ENCODE measurements at places on chromosomes 16 and 17.

GRCh38 chr17:49523196-49523595 is 28.1 kb downstream of the NGFR start:
- no peak for DNase-seq

DNA sequence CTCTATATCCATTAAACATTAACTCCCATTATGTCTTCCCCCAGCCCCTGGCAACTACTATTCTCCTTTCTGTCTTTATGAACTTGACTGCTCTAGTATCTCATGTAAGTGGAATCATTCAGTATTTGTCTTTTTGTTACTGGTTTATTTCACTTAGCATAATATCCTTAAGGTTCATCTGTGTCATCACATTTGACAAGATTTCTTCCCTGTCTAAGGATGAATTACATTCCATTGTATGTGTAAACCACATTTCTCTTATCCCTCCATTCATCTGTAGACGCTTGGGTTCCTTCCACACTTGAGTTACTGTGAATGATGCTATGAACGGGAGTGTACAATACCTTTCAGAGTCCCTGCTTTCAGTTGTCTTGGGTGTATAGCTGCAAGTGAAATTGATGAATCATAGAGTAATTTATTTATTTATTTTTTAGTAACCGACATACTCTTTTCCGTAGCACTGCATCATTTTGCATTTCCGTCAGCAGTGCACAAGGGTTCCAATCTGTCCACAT is 399.7 kb upstream of the RBFOX1 start:
- no peak for DNase-seq

GRCh38 chr16:85302848-85303353 is 190.6 kb upstream of the CIBAR2 start:
- no peak for DNase-seq

- peak; percentile 16 for DNase-seq
These were observed 18.8 kb upstream of the RBL2 start for GRCh38 chr16:53415504-53415903.

DNA sequence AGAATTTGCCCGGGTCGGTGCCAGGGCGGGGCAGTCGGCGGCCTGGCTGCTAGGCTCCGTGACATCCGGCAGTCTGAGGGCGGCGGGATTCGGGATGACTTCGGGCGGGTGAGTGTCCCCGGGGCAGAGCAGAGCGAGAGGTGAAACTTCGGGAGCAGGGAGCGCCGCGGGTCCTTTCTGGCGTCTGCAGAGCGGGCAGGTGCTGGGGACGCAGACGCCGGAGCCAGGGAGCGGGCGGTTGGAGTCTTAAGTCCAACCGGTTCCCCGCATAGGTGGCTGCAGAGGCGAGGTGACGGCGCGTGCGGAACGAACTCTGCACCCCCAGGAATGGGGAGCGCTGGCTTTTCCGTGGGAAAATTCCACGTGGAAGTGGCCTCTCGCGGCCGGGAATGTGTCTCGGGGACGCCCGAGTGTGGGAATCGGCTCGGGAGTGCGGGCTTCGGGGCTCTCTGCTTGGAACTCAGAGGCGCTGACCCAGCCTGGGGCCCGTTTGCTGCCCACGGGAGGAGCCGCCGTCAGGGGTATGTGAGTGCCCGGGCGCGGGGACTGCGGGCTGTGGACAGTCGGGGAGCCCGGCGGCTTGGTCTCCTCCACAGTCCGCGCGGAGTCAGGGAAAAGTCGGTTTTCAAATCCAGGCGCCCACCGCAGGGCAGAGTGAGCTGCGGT is at the start of gene B4GALNT2:
B4GALNT2 (plus strand) TSS at position 71 of the 666 bp plus-strand sequence; CDS start at position 95, 24 bp downstream.
- no peak for DNase-seq

DNA sequence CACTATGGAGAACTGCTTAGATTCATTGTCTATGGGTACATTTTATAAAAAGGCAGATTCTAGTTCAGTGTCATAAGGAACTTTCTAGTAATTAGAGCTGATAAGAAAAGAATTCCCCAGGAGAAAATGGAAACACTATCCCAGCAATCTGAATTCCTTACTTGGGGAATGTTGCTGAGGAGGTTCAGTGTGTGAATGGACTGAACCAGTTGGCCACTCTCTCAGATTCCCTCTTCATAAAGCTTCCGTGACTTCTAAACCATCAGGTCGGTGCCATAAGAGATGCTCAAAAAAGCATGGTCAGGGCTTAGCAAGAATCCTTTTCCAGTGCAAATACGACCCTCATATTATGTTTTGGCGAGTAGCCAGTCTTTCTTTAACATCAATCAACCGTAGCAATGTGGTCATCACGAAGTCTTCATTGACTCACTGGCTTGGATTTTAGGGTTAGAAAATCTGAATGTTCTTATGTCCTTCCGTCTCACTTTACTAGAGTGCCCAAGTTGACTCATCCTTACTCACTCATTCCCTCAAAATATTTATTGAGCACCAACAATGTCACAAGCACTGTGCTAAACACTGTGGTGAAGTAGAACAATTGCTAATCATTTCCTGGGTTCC is 102.7 kb upstream of the HLF start:
- DNase-seq, result peak; percentile 86

GRCh38 chr17:19401321-19402010 is 9.6 kb upstream of the RNF112 start:
- no peak for DNase-seq

- no peak for DNase-seq
These were observed 23.8 kb downstream of the UNC13D start for GRCh38 chr17:75820094-75821080.

- DNase-seq, result no peak
These were observed 45.8 kb downstream of the MARF1 start for GRCh38 chr16:15597135-15597534.

DNA sequence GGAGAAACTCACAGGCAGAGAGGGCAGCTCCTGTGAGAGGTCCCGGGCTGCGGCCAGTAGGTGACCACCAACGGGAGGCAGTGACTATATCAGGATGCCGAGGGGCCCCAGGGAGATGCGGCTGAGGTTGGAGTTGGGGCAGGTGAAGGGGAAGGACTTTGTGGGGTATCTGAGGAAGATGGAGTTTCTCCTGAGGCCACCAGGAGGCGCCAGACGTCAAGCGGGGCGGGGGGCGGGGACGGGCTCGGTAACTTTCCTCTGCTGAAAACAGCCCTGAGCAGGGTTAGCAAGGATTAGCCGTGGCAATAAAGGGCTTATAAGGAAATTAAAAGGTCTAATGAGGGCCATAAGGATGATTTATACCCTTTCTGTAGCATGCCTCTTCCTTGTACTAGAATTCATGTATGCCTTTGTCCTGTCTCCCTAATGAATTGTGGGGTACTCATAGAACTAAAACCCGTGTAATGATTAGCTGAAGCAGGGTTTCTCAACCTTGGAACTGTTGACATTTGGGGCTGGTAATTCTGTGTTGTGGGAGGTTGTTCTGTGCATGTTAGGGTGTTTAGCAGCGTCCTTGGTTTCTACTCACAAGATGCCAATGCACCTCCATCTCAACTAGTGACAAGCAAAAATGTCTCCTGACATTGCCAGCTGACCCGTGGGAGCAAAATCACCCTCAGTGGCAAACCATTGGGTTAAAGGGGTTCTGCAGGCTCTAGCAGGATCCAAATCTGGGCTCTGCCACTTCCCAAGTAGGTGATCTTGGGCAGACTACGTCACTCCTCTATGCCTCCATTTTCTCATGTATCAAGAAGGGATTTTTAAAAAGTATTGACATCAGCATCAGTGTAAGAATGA is 74.8 kb upstream of the GRIN2A start:
- DNase-seq, result peak; percentile 8

GRCh38 chr17:1573932-1574696 is 11.5 kb upstream of the PITPNA start:
- peak; percentile 58 for DNase-seq

- no peak for DNase-seq
These were observed 6.6 kb downstream of the HIC1 start for GRCh38 chr17:2061441-2061958.

- no peak for DNase-seq
These were observed 63.0 kb downstream of the BAIAP2 start for GRCh38 chr17:81097943-81098308.

DNA sequence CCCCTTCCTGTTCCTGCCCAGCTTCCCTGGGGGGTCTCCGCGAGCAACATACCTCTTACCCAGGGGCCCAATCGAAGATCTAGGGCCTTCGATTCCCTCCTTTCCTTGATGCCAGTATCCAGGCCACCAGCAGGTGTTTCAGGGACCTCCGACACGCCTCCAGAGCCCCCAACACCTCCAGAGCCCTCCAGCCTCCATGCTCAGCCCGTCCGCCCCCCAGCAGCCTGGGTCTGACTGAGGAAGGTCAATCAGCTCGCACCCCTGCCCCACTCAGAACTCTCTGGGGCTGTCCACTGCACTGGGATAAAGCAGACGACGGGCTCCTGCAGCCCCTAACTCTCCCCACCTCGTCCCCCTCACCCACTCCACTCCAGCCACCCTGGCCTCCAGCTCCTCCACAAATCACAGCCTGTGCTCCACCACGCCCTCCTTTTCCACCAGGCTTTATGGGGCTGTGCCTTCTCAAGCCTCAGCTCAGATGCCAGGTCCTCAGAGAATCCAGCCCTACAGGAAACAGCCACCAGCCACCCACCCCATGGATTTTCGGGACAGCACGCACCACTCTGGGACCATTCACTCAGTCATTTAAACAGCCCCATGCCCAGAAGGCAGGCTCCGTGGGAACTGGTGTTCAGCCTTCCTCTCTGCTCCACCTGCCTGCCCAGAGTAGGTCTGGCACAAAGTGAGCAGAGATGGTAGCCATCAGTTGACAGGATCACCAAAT is 247.1 kb downstream of the RBFOX3 start:
- DNase-seq, result no peak

DNA sequence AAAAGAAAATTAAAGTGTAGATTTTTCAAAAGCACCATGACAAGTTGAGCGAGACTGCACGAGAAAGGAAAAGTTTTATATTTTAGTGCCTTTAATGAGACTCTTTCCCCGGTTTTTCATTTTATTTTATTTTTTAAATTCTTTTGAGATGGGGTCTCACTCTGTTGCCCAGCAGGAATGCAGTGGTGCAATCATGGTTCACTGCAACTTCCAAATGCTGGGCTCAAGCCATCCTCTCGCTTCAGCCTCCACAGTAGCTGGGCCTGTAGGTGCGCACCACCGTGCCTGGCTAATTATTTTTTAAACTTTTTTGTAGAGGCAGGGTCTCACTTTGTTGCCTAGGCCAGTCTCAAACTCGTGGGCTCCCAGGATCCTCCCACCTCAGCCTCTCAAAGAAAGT is 5.7 kb upstream of the ATP2A3 start:
- no peak for DNase-seq

GRCh38 chr17:17612085-17613022 is 20.8 kb upstream of the PEMT start:
- DNase-seq, result no peak

DNA sequence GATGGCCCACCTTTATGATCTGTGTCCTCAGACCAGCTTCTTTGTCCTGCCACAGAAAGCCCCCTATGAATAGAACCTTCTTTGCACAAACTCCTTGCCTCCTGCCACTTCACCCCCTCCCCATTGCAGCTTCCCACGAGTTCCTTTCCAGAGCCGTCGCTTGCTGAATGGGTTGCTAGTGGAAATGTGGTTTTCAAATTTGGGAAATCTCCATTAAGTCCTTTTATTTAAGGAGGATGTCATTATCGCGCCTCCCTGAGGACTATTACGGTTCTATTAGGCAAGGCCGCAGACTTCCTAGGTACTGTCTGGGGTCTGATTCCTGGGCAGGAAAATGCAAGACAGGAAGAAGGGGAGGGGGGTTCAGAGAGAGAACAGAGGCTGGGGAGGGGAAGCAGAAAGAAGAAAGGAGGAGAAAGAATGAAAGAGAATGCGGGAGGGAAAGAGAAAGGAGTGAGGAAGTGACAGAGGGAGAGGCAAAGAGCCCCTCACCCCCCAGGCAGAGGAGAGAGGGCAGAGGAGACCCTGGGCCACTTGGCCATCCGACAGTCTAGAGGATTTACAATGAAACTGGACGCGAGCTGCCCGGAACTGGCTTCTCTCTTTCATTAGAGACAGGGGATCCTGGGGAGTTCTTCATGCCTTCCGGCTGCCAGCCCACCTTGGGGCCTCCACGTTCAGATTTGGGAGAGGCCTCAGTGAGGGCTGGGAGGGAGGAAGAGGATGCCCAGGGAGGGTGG is 31.7 kb upstream of the ETV4 start:
- DNase-seq, result no peak
